ENCODE measurements at places on chromosomes 7 and 10.

DNA sequence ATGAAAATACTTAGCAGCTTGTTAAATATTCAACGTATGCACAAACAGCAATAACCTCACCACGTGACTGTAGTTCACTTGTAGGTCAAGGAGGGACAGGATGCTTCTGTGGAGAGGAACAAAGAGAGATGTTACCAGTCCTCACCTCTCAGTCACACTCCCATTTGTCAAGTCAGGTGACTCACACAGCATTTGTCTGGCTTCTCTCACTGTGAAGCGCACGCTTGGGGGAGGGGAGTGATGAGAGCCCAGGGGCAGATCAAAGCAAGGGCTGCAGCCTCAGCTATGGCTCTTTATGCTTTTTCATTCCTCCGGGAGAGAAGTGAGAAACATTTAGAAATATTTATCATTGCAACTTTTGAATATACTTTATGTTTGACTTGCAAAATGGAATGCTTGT is 2.9 kb upstream of the RBM20 start:
- no peak for DNase-seq

GRCh38 chr7:78222001-78222751 is 423.6 kb downstream of the PHTF2 start:
- DNase-seq: no peak

- no peak for DNase-seq
These were observed 134.9 kb upstream of the RSU1 start for GRCh38 chr10:16952080-16952479.

DNA sequence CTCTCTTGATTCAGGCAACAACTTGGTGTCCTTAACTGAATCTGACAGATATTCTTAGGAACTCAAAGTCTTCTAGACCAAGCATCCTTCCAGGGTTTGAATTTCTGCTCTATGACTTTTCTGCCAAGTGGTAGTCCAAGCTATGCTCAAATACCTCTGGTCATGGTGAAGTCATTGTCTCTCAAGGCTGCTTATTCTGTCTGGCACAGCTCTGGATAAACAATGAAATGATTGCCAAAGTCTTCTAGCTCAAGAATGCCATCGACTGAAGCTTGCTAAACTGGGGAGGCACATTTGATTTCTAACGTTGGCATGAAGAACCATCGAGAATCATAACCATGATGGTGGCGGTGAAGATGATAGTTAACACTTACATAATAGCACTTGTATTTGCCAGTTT is 116.2 kb upstream of the MKX start:
- DNase-seq: no peak

DNA sequence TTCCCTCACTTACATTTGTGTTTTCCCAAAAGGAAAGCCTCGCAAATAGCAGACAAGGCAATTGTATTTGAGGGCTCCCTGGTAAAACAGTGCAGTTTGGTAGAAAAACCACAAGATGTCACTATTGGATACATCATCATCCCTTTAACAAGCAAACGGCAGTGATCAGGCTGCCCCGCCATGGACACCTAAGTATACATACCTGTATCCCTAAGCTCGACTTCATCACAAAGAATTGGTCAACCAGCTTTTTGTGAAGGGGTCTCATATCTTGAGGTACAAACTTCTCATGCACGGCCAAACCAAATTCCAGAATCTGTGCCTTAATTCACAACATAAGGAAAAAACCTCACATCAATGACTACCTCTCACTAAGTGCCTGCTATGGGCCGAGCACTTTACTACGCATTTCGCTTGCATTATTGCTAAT is 179.5 kb upstream of the IMMP2L start:
- DNase-seq: peak; percentile 7

DNA sequence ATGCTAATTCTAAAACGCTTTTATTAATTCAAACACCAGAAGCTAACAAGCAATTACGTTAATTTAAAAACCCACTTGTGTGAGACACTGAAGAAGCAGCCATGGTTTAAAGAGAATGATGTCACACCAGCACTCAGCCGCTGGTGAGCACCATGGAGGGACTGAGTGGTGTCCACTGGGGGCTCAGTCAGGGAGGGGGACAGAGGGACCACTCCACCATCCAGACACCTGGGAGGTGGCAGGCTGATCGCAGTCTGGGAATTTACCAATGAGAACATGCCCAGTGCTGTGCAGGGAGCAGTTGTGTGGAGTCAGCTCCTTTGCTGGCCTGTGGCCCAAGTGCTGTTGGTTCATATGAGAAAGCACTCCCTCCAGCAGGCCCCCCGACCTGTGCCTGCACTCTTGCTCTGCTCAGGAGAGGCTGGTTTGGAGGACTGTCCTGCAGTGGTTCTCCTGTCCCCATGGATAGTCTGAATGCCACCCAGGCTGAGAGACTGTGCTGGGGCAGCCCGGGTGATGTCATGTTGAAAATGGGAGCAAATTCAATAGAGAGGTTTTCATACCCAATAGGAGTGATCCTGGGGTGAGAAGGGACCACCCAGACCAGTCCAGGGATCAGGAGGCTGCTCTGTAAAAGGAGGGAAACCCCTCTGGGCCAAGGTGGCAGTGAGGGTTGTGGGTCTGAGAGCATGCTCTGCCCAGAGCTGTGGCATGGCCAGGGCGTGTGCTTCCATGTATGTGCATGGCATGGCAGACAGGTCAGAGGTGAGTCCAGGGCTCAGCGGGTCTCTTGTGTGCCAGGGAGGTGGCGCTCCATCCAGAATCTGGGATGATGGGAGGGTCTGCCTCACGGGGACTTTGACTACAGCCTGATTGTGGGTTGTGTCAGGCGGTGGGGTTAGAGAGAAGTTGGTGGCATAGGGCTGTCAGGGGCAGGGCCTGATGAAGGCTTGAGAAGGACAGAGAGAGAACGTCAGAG is 12.7 kb downstream of the ADCY1 start:
- DNase-seq: no peak

GRCh38 chr10:59971915-59972314 is 65.6 kb upstream of the CCDC6 start:
- DNase-seq: no peak

GRCh38 chr10:60731134-60731885 is 47.0 kb upstream of the CDK1 start:
- no peak for DNase-seq

DNA sequence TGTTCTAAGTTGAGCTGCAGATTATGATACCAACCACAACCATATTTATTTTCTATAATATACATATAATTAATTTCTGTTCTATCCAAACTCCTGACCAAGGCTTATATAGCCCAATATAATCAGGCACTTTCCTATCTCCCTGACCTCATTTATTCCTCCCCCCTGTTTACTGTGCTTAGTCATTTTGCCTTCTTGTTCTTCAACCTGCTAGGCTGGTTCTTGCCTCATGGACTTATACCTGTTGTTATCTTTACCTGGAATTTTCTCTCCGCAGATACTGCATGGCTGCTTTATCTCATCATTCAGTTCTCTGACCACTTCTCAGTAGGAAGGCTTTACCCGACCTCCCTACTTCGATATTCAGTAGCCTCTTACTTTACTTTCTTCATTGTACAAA is 24.9 kb upstream of the FAM3C start:
- DNase-seq: no peak

DNA sequence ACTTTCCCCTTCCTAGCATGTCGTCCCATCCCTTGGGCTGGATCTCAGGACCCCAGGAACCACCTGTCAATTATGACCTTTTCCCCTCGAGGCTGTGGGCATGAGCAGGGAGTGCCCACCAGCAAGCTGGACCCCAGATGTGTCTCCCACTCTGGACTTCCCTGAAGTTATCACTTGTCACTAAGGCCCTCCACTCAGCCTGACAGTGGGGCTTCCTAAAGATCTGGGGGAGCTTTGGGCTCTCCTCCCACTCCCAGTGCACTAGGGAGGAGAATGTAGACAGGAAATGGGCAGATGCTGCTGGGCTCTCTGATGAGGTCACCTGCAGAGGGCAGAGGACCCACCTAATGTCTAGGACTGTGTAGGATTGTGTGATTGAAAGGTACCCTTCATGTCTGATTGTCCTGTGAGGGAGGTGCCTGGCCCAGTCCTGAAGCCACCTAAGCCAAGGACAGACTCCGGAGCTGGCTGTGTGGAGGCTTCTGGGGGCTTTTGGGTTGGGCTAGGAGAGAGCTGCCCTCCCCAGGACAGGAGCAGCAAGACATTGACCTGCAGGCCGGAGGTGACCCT is 18.7 kb downstream of the MYO1G start:
- DNase-seq: no peak

- DNase-seq: no peak
These were observed 9.3 kb downstream of the TCF7L2 start for GRCh38 chr10:112959207-112959838.

GRCh38 chr7:138549082-138549481 is 89.0 kb downstream of the TRIM24 start:
- no peak for DNase-seq

DNA sequence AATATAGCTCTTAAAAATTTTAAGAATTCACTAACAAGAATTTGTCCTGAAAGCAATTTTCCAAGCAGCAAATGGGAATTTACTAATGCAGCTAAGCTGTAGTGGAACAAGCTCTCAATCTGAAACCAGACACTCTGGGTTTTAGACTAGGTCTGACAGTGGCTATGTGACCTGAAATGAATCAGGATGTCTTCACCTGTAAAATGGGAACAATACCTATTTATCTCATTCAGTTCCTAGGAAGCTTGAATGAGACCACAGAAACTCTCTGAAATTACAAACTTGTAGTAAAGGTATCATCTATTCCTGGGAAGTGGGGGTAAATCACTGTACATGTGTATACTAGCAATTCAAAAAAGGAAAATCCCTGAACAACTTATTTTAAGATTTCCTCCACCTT is 1.2 kb downstream of the DNAJC2 start:
- no peak for DNase-seq

DNA sequence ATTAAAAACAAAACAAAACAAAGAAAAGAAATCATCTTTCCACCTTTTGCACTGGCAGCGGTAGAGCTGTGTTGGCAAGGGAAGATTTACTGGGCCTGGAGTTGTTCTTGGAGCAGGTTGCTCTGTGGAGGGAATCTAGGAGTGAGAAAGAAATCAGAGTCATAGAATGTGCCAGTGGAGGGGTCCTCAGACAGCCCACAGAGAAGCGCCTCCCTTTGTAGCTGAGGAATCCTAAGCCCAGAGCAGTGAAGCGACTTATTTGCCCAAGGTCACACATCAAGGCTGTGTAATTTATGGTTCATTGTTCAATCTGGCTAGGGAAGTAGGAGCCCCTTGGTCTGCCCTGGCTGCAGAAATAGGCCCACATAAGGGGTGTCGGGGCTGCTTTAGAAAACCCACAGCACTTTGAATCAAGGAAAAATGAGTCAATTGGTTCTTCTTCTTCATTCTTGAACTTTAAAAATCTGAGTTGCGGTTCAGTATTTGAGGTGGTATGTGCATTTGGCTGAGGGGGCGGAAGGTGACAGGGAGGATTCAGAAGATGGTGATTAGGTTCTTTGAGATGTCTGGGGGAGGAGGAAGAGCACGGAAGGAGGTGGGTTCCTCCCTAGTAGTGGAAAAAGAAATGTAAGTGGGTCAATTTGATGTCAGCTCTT is 253.7 kb downstream of the PTEN start:
- DNase-seq: no peak

DNA sequence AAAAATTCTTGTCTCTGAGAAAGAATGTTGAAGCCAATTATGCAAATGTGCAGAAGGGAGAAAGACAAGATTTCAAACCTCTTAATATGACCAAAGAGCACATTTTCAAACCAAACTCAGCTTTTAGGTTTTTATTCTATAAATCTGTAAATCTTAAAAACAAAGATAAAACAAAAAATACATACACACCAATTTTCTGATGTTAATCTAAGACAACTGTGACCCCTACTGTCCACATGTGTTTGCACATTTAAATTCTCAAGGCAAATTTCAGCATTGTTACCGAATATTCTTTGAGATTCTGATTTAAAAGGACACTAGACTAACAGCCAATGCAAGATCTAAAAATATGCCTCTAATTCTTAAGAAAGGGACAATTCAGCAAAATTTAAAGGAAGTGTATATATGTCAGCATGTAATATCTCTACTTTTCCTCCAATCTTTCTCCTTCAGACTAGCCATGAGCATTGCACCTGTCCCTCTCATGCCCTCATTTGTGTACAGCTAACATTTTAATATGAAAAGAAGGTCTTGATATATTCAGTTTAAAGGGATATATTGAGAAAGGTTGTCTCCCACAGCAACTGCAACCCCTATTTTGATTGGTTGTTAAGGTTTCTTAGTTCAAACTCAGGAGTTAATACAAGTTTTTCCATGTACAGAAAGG is 417.9 kb downstream of the IPMK start:
- no peak for DNase-seq

GRCh38 chr7:127332880-127333279 is 59.6 kb downstream of the ZNF800 start:
- no peak for DNase-seq

GRCh38 chr7:142714375-142714774 is 34.9 kb upstream of the PRSS1 start:
- DNase-seq: peak; percentile 98

- DNase-seq: no peak
These were observed 179.1 kb downstream of the SFMBT2 start for GRCh38 chr10:7231509-7232414.

All from GDM1 (cell line).